Gastroesophageal sphincter (tissue), 4 donors: ENCODE measurements at places on chromosomes 5 and 9. TPM values are rescaled to one million over a fixed set of nuclear protein-coding genes. Genes with fewer than 3 reads are reported as not detected.

Gene CCNJL
- 0.62 TPM for total RNA-seq

Gene BARHL1
- total RNA-seq: not detected

DNA sequence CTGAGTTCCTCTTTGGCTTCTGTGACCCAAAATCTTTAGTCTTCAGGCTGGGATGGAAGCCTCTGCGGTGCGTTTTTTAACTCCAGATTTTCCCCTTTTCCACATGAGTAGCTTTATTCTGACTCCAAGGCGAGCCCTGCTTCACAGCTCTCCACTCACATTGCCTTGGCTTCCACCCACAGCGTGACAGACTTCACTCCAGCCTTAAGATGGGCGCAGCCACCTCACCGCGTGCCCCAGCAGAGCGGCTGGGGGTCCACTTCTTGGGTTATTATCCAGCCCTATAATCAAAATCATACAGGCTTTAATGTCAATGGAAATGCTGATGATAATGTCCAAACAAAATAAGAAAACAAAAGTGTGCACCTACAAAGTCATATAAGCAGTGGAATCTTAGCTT is 1.2 kb downstream of the EXOC3 start:
- ATAC-seq: no peak

GRCh38 chr5:137609127-137609526 is 110.0 kb upstream of the SPOCK1 start:
- ATAC-seq: no peak

GRCh38 chr9:121798941-121799340 is 147.5 kb downstream of the DAB2IP start:
- no peak for ATAC-seq
